ENCODE measurements at places on chromosomes 3 and 15. TPM values are rescaled to one million over a fixed set of nuclear protein-coding genes. Genes with fewer than 3 reads are reported as not detected.

TPRG1 gene
- total RNA-seq = 0.28 TPM

CD96 gene
- not detected for total RNA-seq

PPP1R14D gene
- total RNA-seq = 0.28 TPM

EPHB1 gene
- not detected for total RNA-seq

TMEM108 gene
- total RNA-seq = not detected

CACNA2D3 gene
- 0.05 TPM for total RNA-seq

TEX55 gene
- total RNA-seq = not detected

COLQ gene
- 0.44 TPM for total RNA-seq

PYGO1 gene
- 8.9 TPM for total RNA-seq

SLC28A1 gene
- not detected for total RNA-seq

ABI3BP gene
- total RNA-seq = 1.0 TPM

EXD1 gene
- not detected for total RNA-seq

Measured in A549 treated with DMSO at 1 μM for 4 hours (cell line).